ENCODE measurements at places on chromosomes 1 and 21. TPM values are rescaled to one million over a fixed set of nuclear protein-coding genes. Genes with fewer than 3 reads are reported as not detected.

GRCh38 chr1:30149226-30149625 lies 574.2 kb downstream of the MATN1 start:
- H3K36me3 ChIP-seq, result no peaks in the 10 kb centered on the region
- no peak overlapping the region for H3K4me3 ChIP-seq
- peaks cover 10% of the 10 kb centered on the region for H3K27me3 ChIP-seq
- DNase-seq, result no peak

- peaks cover 14% of the 10 kb centered on the region for H3K36me3 ChIP-seq
- no peaks in the 10 kb centered on the region for H3K27me3 ChIP-seq
- peak; percentile 40 for DNase-seq
- no peak overlapping the region for H3K4me3 ChIP-seq
- H3K27ac ChIP-seq, result no peak overlapping the region
Observed at GRCh38 chr1:17669866-17670451, 85.2 kb upstream of the ACTL8 start.

DNA sequence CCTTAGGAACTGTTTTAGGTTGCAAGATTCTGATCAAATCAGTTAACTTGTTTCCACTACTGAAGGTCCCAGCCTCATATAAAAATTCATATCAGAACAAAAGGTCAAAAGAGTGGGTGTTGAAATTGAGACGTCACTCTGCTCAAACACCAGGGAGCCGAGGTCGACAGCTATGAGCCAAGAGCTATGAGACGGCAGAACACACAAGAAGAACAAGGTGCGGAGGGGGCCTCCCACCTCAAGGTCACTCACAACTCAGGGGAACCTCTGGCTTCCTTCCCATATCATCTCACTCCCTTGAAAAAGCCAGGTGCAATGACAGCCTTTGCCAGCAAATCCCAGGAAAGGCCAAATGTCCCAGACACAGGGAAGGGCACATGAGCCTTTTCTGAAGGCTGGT lies 749 bp downstream of the SEC16B start:
- no peak overlapping the region for H3K4me3 ChIP-seq
- H3K27ac ChIP-seq, result no peak overlapping the region
- H3K36me3 ChIP-seq, result peaks cover 48% of the 10 kb centered on the region

GRCh38 chr21:38380481-38381137 lies 117.7 kb downstream of the ERG start:
- H3K27ac ChIP-seq, result no peak overlapping the region
- no peaks in the 10 kb centered on the region for H3K27me3 ChIP-seq
- DNase-seq, result no peak
- H3K4me1 ChIP-seq, result peaks cover 31% of the 10 kb centered on the region

The ANGPTL1 gene
- 9.5 TPM for total RNA-seq
